Liver (tissue), 10 donors: ENCODE measurements at places on chromosomes 12 and 14.
A peak's percentile ranks its signal among the peaks of the same experiment; 100 is the strongest.

DNA sequence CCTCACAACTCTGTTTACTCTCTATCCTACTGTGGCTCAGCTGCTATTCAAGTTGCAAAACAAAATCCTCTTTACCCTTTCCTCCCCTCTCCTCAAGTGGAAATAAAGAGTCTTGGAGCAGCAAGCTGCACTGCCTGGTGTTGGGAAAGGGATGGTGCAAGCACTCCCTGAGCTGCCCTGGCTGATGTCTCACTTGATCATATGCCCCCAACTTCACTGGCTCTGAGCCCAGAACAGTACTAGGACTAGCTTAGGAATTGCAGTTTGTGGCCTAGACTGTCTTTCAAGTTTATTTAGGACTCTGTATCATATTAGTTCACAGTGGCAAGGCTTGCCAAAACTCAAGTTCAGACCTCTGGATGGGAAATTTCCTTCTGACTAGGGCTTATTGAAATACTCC is 1683.8 kb upstream of the SEL1L start:
- DNase-seq, result no peak

GRCh38 chr12:14913381-14913781 is 25.0 kb downstream of the ERP27 start:
- DNase-seq, result no peak

- DNase-seq, result no peak
These were observed 100.3 kb downstream of the SETD3 start for GRCh38 chr14:99380402-99380801.

DNA sequence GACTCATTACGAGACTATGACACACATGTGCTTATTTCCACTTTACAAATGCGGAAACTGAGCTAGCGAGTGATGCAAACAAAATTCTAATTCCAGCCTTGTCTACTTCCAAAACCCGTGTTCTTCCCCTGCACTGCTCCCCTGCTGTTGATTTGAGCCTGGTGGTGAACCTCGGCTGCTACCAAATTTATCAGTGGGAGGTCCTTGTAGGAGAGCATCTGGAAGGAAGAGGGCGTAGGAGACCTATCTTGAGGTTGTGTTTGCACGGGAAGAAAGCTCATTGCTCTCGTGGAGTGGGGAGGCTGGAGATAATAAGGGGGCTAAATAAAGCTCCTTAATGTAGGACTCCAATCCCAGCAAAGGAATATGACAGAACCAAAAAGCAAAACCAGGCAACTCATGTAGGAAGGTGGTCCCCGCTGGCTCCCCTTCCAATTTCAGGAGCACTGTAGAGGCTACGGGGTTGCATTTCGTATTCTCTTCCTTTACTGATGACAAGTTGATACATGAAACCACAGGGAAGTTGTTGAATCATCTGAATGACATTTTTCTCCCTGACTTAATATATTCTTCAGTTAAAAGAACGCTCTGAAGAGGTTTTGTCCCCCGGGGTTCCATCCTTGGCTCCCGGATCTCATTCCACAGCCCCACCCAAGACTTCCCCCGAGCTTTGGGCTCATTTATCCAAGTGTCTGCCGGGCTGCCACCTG is 52.6 kb downstream of the FZD10 start:
- DNase-seq, result no peak

DNA sequence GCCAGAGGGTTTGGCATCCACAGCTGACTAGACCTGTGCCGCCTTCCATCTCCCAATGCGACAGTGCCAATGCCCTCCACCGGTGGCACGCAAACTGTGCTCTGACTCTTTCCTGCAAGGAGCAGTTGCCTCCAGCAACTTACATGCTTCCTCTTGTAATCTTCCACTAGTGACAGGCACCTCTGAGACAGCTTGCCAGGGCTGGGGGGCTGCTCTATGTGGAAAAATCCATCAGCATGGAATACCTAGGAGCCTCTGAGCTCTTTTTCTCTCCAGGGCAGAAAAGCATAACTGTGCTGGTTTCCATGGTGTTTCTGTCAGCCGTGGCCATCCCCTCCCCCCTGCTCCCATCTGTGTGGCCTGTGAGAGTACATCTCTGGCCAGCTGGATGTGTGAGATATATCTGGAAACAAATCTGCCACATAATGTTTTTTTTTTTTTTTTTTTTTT is 110.6 kb downstream of the MYRFL start:
- no peak for DNase-seq

- DNase-seq, result no peak
These were observed 251.2 kb downstream of the ACSS3 start for GRCh38 chr12:81329085-81329484.

DNA sequence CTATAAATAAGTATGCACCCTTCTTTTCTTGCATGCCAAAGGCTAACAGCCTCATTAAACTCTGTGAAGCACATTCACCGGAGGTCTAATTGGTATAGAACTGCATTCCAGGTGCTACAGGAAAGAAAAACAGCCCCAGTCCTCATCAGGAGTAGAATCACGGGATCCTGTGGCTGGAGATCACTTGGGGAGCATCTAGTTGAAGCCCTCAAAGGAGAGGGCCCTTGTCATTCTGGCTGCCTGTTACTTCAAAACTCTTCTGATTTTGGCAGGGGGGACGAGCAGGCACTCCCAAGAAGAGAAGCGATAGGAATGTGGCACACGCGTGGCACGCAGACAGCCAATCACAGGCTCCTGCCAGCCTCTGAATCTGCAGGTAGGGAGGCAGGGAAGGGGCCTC is 154.4 kb downstream of the TTC7B start:
- DNase-seq, result peak; percentile 1

- no peak for DNase-seq
These were observed 12.9 kb downstream of the BTBD7 start for GRCh38 chr14:93319958-93320357.

DNA sequence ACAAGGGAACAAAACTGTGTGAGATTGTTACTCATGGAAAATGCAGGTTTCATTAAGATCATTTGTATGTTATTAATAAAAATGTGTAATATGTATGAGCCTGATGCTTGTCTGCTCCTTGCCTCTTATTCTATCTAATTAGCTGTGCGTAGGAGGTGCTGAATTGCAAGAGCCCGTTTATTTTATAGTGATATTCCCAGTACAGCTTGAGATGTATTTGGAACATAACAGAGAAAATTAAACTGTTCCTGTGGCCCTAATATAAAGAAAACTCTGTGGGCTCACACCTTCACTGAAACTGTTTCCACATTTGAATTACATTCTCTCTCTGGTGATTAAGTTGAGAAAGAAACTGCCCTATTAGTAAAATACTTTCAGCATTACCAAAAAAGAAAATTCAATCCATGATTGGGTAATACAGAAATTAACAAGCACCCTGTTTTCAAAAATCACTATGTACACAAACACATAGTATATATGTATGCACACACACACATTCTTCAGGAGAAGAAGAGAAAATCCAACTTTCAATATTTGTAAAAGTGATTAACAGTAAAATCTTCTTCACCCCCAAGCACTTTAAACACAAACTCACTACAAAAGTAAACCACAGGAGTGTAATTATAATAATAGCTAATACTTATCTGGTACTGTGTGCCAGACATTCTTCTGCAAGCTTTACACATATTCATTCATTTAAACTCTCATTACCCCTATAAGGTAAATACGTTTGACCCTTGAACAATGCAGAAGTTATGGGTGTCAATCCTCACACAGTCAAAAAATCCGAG is 233.2 kb downstream of the PHLDA1 start:
- DNase-seq, result no peak

GRCh38 chr12:42291680-42292079 is 34.2 kb downstream of the ZCRB1 start:
- no peak for DNase-seq

DNA sequence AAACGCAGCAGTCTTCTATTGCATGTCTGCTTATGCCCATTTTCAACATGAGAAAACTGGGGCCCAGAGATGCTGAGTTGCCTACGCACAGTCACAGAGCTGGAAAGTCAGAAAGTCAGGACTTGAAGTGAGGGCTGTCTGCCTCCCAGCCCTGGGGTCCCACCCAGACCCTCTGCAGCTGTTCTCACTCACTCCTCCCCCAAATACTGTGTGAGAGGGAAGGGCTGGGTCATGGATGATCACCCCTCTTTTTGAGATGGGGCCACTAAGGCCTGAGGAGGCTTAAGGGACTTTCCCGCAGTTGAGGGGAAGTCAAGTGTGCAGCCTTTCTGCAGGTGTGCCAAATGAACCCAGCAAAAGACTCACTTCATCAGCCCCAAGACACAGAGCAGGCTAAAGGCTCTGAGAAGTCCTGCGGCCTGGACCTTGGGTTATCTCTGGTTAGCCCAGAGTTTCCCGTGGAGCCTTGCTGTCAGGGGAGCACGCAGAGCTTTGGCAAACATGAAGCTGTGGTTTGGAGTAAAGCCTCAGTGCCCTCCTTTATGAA is 18.7 kb downstream of the DTX1 start:
- DNase-seq, result no peak

GRCh38 chr12:80710727-80711449 is 3.5 kb downstream of the MYF6 start:
- no peak for DNase-seq

- DNase-seq, result no peak
These were observed 313.2 kb downstream of the ATP23 start for GRCh38 chr12:58254463-58255100.

- DNase-seq, result no peak
These were observed 162.5 kb upstream of the RTL1 start for GRCh38 chr14:101065696-101066694.

- DNase-seq, result no peak
These were observed 156.3 kb downstream of the TMX1 start for GRCh38 chr14:51396222-51396815.

GRCh38 chr14:23252006-23252405 is 14.3 kb downstream of the RNF212B start:
- DNase-seq, result no peak

- no peak for DNase-seq
These were observed 11.0 kb downstream of the SAMD4A start for GRCh38 chr14:54577977-54578376.

GRCh38 chr12:70418101-70418500 is 52.0 kb downstream of the KCNMB4 start:
- no peak for DNase-seq

DNA sequence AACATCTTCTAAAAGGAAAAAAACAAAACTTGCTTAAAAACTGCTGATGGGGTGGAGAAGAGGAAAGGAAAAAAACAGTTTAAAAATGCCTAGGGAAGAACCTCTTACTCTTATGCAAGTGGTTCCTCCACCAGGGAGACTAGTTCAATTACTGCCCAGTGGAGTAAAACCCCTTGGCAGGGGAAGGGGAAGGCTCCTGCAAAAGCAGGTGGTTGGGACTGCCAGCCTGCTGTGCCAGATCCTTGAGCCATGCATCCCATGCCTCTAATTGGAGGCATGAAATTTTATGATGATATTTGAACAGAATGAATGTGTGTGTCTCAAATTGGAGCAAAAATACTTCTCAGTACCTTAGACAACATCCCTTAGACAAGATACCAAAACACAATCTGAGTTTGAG is 118.8 kb downstream of the FSCB start:
- no peak for DNase-seq

GRCh38 chr12:79692860-79693577 is 2.3 kb upstream of the PAWR start:
- DNase-seq, result no peak

DNA sequence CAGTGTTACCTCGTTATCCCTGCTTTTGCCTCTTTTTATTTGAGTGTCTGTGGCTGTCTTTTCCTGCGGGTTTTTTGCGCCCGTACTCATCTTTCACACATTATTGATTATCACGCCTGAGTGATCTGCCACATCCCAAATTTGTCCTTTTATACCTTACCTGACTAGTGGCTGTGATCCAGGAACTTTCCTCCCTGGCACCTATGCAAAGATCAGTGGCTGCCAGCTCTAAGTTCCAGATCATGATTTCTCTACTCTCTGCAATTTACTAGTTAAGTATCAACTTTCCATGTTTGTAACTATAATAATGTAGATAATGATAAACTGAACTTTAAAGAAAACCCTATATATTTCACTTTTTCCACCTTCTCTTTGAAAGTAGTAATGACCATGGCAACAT is 36.9 kb downstream of the PLEKHA5 start:
- no peak for DNase-seq

- no peak for DNase-seq
These were observed 101.5 kb upstream of the CCDC91 start for GRCh38 chr12:28088566-28089272.

- no peak for DNase-seq
These were observed 113.5 kb downstream of the UNC79 start for GRCh38 chr14:93544212-93544611.

DNA sequence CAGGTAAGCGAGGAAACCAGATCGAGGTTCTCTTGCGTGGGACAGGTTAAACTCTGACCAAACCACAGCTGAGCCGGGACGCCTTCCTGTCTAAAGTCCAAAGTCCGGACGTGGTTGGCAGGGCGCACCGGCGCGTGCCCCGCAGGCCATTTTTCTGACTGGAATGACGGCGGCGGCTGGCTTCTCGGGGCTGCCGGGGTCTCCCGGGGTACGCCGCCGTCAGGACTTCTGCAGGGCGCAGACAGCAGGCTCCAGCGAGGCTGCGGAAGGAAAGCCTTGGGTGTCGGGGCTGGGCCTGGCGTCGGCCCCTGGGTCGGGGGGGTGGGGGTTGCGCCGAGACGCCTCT is 32.8 kb downstream of the MIA2 start:
- peak; percentile 74 for DNase-seq

- no peak for DNase-seq
These were observed 13.0 kb downstream of the CDKL1 start for GRCh38 chr14:50383618-50384225.

DNA sequence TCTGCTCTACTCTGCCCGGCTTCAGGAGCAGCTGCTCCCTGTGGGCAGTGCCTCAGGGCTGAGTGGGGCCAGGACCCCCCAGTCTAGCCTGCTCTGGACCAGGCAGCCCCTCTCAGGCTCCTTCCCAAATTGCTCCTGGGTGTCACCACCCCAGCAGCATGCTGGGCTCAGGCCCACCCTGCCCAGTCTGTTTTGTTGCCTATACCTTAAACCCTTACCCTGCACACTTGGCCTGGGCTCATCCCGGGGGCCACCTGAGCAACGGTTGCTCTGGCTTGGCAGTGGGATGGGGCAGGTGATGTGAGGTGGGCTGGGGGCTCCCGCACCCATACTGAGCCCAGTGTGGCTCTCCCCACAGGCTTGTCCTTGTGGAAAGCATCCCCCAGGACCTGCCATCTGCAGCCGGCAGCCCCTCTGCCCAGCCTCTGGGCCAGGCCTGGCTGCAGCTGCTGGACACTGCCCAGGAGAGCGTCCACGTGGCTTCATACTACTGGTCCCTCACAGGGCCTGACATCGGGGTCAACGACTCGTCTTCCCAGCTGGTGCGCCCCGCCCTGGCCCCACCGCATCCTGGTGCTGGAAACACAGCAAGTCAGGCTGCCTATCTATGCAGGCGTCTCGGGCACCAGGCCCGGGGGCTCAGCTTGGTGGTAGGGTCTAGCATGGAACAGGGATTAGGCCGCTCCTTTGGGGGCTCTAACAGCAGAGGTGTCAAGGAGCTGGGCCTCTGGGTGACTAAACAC is 3.9 kb downstream of the PLD4 start:
- DNase-seq, result no peak
